ENCODE measurements at places on chromosomes 11 and 22. TPM values are rescaled to one million over a fixed set of nuclear protein-coding genes. Genes with fewer than 3 reads are reported as not detected.

ZBTB16 gene
- not detected for polyA plus RNA-seq

GRCh38 chr22:36124666-36125065 is 35.9 kb downstream of the APOL3 start:
- no peak for DNase-seq

GRCh38 chr11:89633135-89633705 is 76.9 kb upstream of the TRIM77 start:
- DNase-seq = no peak

DNA sequence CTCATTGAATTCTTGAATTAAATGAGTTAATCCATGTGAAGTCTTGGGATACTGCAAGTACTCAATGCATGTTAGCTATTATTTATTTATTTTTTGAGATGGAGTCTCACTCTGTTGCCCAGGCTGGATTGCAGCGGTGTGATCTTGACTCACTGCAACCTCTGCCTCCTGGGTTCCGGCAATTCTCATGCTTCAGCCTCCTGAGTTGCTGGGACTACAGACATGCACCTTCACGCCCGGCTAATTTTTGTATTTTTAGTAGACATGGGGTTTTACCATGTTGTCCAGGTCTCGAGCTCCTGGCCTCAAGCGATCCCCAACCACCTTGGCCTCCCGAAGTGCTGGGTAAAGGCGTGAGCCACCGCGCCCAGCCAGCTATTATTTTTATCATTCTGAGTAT is 9.4 kb downstream of the MMP7 start:
- DNase-seq = no peak

OR8D1 gene
- polyA plus RNA-seq = not detected

DNA sequence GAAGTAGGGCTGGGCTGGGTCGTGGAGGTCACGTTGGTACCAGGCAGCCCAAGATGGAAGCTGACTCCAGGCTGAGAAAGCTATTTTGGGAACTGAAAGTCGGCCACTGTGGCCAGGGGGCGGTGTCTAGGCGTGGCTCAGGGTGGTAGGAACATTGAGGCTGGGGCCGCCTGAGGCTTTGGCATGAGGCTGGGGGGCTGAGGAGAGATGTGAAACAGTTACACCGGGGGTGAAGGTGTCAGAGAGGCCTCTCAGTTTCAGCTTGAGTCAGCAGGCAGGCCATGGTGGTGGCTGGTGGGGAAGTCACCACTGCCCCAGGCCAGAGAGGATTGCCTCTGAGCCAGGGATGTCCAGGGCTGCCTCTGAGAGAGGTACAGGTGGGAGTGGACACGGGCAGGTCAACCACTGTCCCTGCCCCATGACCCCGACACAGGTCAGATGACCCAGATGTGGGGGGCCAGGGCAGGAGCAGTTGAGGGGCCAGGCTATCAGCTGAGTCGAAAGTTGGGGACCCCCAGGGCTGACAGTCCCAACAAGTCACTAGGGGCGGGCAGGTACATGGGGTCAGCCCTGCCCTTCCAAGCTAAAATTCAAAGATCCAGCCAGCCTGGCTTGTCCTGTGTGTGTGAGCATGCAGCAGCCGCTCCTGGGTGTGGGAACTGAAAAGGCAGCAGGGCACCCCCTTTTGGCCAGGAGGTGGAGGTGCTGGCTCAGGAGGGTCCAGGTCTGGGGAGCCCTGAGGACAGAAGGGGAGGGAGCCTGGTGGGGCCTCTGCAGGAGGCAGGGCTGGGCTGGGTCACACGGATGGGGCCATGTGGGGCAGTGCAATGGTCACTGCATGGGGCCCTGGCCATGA is 7.2 kb downstream of the KCNK7 start:
- peak; percentile 77 for DNase-seq

DNA sequence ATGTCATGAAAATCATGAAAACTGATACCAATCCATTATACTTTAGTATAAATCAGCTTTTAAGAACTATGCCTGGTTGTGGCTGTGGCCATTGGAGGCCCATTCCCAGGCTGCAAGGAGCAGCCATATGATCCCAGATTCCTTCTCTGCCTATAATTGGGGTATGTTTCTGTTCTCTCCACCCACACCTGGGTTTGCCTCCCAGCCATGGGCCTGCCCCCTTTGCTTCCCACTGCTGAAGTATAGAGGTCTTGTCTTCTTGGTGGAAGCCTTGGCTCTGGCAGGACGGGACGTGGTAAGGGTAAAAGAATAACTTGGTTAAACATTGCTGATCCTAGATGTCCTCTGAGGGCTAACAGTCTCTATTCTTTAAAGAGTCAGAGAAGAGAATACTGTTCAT is 2.4 kb downstream of the MICAL2 start:
- no peak for DNase-seq

XKR3 gene
- not detected for polyA plus RNA-seq

All from A549 (cell line).